ENCODE measurements at places on chromosomes 16 and 17.

DNA sequence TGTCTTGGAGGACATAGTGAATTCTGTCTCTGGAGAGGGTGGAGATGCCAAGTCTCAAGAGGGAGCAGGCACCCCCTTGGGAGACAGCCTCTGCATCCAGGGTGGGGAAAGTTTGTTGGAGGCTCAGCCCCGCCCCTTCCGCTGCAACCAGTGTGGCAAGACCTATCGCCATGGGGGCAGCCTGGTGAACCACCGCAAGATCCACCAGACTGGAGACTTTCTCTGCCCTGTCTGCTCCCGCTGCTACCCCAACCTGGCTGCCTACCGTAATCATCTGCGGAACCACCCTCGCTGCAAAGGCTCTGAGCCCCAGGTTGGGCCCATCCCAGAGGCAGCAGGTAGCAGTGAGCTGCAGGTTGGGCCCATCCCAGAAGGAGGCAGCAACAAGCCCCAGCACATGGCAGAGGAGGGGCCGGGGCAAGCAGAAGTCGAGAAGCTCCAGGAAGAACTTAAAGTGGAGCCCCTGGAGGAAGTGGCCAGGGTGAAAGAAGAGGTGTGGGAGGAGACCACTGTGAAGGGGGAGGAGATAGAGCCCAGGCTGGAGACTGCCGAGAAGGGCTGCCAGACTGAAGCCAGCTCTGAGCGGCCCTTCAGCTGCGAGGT is 5.2 kb downstream of the ZNF646 start:
- DNase-seq = no peak

- no peak for DNase-seq
Measured at GRCh38 chr16:80197741-80198201, 343.0 kb upstream of the DYNLRB2 start.

DNA sequence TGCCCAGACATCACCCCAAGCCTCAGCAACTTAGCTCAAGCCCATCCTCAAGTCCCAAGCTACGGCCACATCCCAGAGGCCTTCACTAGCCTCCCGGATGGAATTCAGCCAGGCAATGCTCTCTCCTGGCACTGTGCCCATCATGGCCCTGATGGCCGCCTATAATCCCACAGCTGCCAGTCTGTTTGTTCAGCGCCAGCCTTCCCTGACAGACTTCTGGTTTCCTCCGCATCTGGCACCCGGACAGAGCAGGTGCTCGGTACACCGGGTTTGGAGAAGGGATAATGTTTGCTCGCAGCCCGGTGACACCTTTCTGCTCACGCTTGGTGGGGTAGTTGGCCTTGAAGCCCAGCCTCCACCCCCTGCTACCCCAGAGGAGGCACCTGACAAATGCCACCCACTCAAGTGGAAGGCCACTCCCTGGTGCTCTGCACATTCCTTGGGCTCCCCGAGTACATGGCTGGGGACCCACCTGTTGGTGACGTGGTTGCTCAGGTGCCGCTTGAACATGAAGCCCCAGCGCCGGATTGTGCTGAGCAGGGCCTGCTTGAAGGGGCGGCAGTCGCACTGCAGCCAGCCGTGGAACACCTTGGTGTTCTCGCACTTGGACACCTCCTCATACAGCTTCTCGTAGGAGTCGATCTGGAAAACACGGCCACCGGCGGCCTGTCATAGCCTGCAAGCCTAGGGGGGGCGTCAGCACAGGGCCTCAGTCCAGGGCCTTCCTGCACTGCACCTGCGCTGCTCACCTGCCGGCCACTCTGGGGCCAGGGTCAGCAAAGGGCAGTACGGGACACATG is 47.1 kb downstream of the DNAH17 start:
- DNase-seq = no peak

DNA sequence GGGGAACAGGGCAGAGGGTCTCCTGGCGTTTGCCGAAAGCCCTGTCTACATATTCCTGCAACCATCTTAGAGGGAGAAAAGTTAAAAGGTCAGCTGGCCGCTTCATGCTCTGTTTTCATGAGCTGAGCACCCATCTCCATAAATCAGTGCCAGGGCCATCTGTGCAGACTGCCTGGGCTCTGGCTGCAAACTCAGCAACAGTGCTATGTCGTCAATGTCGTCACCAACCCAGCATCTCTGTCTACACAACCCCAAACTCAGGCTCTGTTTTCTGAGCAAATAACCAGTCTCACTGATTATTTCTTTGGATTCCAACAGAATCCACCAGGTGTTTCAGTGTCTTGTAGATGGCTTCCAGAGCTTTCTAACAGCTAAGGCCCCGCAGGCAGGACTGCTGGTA is 65.0 kb downstream of the HS3ST2 start:
- no peak for DNase-seq

- DNase-seq = peak; percentile 49
Measured at GRCh38 chr17:46002311-46002972, 3.4 kb downstream of the STH start.

GRCh38 chr16:72241930-72242329 is 70.0 kb upstream of the PMFBP1 start:
- DNase-seq = no peak
